ENCODE measurements at places on chromosomes 3 and 15.

- no peak for DNase-seq
Measured at GRCh38 chr15:49135342-49135857, 20.0 kb downstream of the COPS2 start.

GRCh38 chr3:141275032-141275422 lies 43.4 kb downstream of the PXYLP1 start:
- no peak for DNase-seq

GRCh38 chr3:191959876-191960413 lies 499.0 kb downstream of the PYDC2 start:
- DNase-seq: no peak

GRCh38 chr3:105354429-105354828 lies 12.3 kb upstream of the ALCAM start:
- DNase-seq: no peak

GRCh38 chr3:61068084-61068483 lies 183.2 kb downstream of the FHIT start:
- no peak for DNase-seq

GRCh38 chr15:77762747-77763355 lies 130.1 kb upstream of the LINGO1 start:
- no peak for DNase-seq

DNA sequence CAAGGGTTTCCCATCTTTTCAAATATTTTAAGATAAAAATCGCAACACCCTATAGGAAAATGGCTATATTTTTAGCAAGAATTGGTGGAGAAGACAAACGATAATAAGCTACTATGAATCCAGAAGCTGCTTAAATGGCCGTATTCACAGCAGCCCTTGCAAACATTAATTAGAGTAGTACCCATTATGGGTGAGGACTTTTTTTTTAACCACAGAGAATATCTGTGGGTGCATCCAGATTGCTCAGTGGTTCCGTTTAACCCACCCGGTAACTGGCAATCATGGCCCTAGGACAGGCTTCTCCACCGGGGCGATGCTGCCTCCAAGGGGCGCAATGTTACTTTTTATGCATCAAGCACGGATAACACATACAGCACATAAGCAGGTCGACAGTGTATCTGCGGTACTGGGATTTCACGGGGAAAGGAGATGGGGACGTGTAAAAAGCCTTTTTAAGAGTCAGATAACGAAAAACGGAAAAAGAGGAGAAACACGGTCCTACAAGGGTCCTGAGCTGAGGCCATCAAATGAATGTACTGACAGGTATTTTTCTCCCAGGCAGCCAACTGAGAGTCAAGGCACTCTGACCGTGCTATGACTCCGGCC lies 968 bp upstream of the TMEM266 start:
- DNase-seq: no peak

DNA sequence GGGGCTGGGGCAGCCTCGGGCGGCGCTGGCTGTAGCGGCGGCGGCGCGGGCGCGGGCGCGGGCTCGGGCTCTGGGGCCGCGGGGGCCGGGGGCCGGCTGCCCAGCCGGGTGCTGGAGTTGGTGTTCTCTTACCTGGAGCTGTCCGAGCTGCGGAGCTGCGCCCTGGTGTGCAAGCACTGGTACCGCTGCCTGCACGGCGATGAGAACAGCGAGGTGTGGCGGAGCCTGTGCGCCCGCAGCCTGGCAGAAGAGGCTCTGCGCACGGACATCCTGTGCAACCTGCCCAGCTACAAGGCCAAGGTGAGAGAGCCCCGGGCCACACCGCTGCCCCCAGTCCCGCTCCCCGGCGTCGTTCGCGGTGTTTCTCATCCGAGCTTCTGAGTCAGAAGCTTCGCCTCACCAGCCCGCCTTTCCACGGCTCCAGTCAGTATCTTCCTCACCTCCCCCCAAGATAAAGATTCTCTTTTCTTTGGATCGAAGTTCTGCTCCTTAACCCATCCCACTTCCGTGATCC lies 600 bp downstream of the FBXO45 start:
- peak; percentile 25 for DNase-seq

GRCh38 chr15:33586786-33587697 lies 276.3 kb downstream of the RYR3 start:
- no peak for DNase-seq

DNA sequence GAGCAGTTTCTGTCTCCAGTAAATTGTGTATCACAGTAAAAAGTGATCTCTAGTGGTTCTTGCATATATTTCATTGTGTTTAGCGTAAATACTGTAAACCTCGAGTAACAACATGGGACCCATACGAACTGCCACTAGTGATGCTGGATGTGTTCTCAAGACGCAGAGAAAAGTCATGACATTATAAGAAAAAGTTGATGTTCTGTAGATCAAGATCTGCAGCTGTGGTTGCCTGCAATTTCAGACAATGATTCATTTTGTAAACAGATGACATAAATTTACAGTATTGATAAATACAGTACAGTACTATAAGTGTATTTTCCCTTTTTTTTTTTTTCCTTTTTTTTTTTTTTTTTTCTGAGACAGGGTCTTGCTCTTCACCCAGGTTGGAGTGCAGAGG lies 100.1 kb downstream of the DPH6 start:
- DNase-seq: no peak

GRCh38 chr3:44803298-44803697 lies 41.7 kb downstream of the KIF15 start:
- no peak for DNase-seq

DNA sequence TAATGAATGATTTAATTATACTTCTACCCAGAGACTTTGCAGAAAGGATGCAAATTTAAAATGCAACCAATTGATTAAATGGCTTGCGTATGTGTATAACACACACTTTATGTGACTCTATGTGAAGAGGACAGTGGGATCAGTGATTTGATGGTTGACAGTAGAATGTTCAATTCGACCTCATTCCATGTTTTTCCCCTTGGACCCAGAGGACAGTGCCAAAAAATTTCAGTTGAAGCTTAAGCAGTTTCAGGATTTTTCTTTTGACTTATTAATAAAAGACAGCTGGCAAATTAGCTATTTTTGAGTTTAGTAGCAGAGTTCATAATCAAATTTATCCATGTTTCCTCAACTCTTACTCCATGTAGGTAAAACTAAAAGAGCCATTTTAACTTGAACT lies 742.4 kb upstream of the NR2F2 start:
- DNase-seq: no peak

- no peak for DNase-seq
Measured at GRCh38 chr3:129965937-129966336, 8.6 kb upstream of the TRH start.

GRCh38 chr3:131713416-131714123 lies 210.8 kb upstream of the MRPL3 start:
- no peak for DNase-seq

DNA sequence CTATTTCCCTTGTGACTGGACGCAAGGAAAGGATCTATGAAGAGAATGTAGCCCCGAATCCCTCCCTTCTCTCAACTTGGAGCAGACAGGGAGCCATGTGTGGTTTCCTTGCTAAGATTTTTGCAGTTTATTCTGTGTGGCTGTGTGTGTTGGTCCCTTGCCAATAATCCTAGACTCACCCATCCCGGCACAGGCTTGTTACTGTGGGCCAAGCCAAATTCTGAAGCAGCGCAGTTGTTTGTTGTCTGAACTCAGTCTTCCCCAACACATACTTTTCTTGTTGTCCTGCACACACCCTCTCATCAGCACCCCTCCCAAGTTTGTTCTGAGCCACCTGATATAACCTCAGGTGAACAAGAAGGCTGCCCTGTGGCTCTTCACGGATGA lies 193.3 kb upstream of the CTDSPL start:
- DNase-seq: no peak

GRCh38 chr3:87246662-87247429 lies 19.7 kb downstream of the CHMP2B start:
- no peak for DNase-seq

- DNase-seq: no peak
Measured at GRCh38 chr15:39498629-39499028, 82.2 kb upstream of the THBS1 start.

DNA sequence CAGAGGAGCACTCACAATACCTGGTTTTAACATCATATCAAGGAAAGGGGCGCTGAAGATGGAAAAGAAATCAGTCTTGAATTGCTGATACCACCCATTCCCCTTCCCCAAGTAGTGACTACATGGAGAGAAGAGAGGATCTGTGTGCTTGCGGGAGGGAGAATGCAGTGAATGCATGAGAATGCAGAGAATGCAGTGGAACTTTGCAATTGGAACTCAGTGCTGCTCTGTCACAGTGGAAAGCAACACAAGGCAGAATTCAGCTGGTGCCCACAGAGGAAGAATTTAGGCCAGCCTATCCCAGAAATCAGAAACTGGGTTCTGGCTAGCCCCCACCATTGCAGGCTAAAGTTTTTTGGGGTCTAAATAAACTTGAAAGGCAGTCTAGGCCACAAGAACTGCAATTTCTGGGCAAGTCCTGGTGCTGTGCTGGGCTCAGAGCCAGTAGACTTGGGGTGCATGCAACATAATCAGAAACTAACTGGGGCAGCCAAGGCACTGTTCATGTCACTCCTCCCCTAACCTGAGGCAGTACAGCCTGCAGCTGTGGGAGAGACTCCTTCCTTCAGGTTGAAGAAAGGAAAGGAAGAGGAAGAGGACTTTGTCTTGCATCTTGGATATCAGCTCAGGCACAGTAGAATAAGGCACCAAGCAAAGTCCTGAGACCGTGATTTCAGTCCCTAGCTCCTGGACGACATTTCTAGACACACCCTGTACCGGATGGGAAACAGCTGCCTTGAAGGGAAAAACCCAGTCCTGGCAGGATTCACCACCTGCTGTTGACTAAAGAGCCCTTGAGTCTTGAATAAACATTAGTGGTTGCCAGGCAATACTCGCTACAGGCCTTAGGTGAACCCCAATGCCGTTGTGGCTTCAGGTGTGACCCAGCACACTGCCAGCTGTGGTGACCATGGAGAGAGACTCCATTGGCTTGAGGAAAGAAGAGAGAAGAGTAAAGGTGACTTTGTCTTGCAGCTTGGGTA lies 329.3 kb downstream of the TBL1XR1 start:
- no peak for DNase-seq

GRCh38 chr3:16841904-16842271 lies 42.9 kb upstream of the PLCL2 start:
- peak; percentile 24 for DNase-seq

- DNase-seq: no peak
Measured at GRCh38 chr3:161838021-161838420, 341.4 kb downstream of the OTOL1 start.

DNA sequence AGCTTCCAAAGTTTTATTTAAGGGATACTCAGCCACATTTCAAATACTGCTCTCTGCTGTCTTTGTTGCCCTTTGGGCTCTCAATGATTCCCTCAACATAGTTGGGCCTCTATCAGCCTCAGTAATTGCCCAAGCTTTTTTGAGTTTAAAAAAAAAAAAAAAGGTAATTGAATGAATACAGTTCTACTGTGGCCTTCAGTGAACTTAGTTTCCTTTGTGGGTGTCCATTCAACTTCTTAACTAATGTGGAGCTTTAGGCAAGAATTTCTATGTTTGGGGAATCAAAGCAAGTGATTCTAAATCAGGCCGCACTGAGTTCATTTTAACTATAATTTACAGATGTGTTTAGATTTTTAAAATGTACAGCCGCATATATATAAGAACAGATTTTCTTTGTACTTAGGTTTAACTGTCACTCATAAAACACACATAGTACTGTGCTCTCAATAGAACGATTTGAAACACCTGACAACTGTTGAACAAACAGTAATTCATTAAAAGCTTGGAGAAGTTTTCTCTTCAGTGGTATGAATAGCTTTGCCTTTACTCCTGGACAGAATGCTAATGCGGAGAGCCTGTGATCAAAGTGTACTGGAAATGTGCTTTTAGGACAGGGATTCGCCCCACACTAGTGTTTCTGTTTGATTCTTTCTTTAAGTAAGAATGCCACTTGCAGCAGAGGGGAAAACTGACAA lies 844.9 kb upstream of the SEMA6D start:
- no peak for DNase-seq

- peak; percentile 56 for DNase-seq
Measured at GRCh38 chr15:74489518-74490338, 28.8 kb upstream of the UBL7 start.

DNA sequence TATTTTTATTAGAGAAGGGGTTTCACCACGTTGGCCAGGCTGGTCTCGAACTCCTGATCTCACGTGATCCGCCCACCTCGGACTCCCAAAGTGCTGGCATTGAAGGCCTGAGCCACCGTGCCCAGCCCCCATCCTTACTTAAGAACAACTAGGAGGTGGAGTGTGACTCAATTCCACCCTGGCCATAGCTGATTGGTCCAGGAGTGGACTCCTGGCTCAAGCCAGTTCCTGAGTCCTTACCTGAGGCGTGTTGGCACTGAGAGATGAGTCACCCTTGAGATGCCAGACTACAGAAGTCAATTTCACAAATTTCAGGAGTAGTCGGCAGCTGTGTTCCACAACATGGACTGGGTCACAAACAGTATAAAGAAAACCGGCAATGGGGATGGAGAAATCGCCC lies 124.2 kb downstream of the SHQ1 start:
- no peak for DNase-seq

GRCh38 chr3:15342246-15342645 lies 9.9 kb upstream of the SH3BP5 start:
- no peak for DNase-seq
